Hematopoietic multipotent progenitor cell (in vitro differentiated cells): ENCODE measurements at places on chromosomes 2 and 18.
A peak's percentile ranks its signal among the peaks of the same experiment; 100 is the strongest.

DNA sequence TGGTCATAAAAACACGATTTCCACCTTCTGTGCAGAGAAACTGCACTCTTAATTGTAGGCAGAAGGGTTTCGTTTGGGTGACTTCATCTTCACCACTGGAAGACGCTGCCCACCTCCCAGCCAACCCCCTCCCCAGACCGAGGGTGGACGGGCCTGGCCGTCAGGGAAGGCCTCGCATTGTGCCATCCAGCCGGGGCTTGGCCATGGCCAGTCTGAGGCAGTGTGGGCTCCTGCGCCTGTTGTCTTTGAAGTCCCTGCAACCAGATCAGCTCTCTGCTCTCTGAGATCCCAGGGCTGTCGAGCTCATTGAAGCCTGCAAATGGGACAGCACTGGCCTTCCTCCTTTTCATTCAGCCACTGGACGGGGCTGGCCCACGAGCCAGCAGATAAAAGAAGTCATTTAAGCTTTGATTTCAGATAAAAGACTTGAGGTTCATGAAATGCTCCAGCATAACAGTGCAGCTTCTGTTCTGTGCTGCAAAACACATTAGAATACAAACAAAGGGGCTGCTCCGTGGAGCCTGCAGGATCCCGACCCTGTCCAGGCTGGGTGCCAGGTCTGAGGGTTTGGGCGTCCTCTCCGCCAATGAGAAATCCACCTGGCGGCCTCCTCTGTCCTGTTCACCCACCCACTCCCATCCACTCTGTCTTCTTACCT lies 253.5 kb downstream of the LDLRAD4 start:
- DNase-seq, result no peak

DNA sequence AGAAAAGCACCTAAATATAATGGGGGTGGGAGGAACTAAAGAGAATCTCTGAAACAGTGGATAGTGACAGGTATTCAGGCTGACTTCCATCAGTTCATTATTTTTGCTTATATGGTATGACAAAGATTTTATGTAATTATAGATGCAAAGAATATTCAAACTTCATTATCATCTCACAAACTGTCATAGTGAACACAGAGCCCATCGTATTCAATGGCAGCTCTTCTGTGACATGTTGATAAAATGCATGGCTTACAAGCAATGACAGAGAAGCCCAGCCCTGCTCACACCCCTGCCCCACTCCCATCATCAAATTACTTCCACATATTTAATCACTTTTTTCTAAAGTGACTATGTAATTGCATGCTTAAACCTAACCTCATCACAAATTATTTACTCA lies 904.3 kb downstream of the LRP1B start:
- DNase-seq, result no peak

GRCh38 chr18:42024131-42024530 lies 69.1 kb downstream of the PIK3C3 start:
- DNase-seq, result no peak

DNA sequence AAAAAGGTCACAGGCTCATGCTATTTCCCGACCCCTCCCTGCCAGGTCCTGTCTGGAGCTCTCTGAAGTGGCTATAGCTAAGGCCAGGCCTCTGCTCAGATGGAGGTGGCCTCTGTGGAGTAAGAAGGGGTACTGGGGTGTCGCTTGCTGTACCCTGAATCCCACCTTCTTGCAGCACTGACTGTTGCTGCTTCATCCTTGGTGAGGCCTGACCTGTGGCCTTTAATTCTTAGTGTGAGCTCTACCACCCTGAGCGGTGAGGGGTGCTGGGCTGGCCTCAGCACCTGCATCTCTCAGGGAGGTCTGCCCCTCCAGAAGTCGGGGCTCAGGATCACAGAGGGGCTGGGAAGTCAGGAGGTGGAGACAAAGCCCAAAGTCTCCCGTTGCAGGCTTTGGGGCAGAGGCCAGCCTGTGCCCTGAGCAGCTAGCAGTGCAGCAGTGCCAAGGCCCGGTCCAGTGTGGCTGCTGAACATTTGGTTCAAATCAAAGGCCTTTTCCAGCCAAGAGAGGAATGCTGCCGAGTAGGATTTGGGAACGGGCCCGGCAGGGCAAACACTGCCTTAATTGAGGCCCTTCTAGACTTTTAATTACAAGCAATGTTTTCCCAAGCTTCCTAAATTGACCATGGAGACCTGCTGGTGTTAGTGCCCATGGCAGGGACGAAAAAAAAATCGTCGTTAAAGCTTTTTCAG lies 133.5 kb upstream of the HAAO start:
- DNase-seq, result no peak

DNA sequence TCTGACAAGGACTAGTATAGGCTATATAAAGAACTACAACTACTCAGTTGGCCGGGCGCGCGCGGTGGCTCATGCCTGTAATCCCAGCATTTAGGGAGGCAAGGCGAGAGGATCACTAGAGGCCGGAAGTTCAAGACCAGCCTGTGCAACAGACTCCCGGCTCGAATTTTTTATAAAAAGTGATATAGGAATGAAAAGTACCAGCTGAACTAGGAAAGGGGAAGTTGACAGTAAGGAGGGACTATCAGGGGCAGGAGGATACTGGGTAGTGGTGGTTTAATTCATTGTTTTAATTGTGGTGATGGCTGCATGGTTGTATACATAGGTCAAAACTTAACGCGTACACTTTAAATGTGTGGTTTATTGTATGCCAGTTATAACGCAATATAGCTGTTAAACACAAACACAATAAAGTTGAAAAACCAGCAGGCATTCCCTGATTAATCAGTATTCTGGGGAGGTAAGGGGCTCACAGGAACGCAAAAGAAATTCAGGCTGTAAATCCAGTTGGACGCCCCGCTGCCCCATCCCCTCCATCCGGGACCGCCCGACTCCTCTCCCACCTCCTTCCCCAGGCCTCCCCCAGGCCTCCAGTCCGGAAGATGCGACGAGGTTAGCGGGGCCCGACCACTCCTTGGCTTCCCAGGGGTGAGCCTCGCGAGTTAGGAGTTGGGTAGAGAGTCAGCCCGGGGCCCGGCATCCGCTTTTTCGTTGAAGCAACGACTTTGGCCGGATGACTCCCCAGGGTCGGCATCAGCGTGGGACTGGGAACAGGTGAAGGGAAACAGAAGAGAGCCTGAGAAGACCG lies 746 bp upstream of the POLR1B start:
- DNase-seq, result peak; percentile 38

DNA sequence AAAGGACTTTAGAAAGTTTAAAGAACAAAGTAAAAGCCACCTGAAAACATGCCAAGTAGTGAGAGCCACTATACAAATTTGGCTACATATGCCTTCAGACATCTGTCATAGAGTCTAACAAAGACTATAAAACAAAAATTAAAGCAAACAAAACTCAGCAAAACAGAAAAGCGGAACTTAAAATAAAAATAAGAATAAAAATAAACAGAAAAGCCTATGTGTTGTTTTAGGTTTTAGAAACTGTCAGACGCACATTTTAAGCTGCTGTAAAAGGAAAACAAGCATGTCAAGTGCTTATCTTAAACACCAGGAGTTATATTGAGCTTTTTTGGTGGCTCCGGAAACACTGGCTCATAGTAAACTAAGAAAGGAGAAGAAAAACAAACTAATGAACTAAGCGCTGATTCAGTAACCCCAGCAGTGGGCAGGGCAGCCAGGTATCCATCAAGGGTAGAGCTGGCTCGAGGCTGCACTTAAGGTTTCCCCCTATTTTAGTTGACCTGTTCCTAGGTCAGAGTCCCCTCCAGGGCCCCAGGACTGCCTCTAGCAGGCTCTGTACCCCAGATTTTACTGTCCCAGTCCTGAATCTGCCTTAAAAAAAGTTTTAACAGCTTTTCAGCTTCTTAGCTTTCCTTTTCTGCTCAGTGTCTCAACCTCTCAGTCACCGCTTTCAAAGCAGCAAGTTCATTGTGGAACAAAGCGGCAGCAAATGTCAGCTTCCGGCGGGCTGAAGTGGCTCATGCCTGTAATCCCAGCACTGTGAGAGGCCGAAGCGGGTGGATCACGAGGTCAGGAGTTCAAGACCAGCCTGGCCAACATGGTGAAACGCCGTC lies 15.4 kb upstream of the RMC1 start:
- no peak for DNase-seq

GRCh38 chr2:174138161-174138560 lies 110.2 kb downstream of the OLA1 start:
- DNase-seq, result no peak

DNA sequence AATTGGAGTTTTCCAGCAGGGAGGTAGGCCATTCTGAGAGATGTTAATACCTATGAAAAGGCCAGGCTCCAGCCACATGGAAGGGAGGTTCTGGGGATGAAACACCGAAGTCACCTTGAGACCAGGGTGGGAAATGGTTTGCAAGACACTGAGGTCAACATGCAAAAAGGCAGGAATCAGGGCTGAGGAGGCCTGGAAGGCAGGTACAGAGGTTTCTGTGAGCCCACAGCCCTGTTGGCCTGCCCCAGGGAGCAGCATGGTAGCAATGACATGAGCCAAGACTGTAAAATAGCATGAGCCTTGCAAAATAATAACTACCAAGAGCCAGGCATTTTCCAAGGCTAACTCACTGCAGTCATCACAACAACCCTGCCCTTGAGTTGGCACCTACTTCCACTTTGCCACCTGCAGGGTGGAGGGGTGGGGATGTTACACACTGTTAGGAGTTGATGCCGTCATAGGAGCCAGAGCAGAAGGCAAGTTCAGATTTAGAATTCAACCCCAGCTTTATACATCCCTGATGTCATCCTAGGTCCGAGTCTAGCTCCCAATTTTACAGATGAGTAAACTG lies 61.3 kb downstream of the ZBTB7C start:
- DNase-seq, result no peak

- no peak for DNase-seq
These were observed 44.3 kb downstream of the MFSD6 start for GRCh38 chr2:190452433-190452832.

DNA sequence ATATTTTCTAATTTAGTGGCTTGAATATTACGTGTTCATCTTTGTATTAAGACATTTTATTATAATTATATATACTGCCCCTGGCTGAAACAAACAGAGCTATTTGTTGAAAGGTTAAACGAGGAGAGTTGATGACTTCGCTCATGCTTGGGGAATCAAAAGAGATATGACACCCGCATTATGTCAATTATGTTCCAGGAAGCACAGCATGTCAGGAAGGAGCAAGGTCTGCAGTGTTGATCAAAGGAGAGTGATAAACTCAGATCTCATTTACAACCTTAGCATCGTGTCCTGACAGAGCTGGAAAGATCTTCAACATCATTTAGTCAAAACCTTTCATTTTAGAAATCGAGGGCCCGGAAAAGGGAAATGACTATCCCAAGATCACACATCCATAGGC lies 510.1 kb downstream of the TDRD15 start:
- DNase-seq, result no peak

DNA sequence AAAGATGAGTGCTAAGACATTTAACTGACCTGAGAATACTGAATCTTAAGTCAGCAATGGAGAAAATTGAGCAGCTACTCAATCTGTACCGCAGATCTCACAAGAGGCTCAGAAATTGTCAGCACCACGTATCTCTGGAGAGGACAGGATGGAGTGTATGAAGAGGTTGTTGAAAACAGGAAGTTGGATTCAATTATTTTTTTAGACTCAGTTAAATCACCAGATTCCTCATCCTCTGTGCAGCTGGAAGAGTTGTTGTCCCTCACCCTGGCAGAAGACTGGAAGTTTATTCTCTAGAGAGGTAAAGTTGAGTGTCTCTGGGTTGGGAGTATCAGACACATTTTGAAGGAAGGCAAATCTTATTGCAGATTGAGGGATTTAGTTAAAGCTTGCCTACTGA lies 114.9 kb upstream of the NT5C1B start:
- no peak for DNase-seq

GRCh38 chr2:196951973-196952372 lies 25.5 kb upstream of the PGAP1 start:
- DNase-seq, result no peak

GRCh38 chr2:31896293-31896692 lies 114.5 kb downstream of the MEMO1 start:
- DNase-seq, result no peak

DNA sequence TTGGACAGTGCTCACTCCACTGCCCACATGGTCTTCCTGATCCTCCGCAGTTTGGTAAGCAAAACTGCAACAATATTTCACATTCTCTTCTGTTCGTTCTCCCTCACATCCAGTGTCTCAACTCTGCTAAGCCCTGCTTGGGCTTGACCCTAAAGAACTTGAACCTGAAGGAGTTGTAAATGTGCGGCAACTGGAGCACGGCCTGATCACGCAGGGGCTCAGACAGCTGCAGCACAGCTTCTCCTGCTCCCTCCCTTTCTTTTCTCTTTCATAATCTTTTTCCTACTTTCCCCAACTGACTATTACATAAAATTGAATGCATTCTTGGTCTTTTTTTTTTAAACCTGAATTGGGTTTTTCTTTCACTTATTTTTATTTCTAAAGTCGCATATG lies 10.2 kb downstream of the CYRIA start:
- no peak for DNase-seq

GRCh38 chr2:221549143-221549542 lies 23.0 kb downstream of the EPHA4 start:
- no peak for DNase-seq

DNA sequence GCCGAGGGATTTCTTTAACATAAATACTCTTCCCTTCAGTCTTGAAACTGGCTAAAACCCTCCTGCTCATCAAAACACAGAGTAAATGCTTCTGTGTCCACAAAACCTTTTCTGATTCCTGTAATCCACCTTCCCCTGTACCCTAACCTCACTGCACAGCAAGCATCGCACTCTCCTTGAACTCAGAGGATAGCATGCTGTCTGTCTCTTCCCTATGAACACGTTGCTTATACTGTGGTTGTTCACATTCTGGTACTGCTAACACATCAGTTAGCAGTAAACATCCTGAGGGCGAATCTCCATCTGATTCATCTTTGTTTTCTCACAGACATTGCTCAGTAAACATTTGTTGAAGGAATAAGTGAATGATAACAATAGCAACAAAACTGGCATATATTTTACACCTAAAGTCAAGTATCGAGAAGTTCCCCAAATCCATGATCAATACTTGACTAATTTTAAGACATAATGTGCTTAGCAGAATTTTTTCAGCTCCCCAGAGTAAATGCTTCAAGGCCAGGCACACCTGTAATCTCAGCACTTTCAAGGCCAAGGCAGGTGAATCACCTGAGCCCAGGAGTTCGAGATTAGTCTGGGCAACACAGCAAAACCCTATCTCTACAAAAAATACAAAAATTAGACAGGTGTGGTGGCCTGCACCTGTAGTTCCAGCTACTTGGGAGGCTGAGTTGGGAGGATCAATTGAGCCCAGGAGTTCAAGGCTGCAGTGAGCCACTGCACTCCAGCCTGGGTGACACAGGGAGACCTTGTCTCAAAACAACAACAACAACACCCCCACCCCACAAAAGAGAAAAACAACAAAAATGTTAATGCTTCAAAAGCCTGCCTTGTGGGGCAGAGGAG lies 45.6 kb upstream of the LPIN2 start:
- no peak for DNase-seq

- peak; percentile 53 for DNase-seq
These were observed at the start of gene SOX11 for GRCh38 chr2:5691985-5692529. Gene SOX11, plus strand, starts transcription at chr2:5692384. Its CDS starts 338 bp downstream, at chr2:5692722.

GRCh38 chr2:205868773-205869333 lies 186.6 kb downstream of the NRP2 start:
- no peak for DNase-seq

GRCh38 chr18:31801078-31801477 lies 40.4 kb upstream of the SLC25A52 start:
- no peak for DNase-seq
